ENCODE measurements at places on chromosomes 1 and 21.

- no peak for DNase-seq
These were observed 1.0 kb upstream of the CD84 start for GRCh38 chr1:160580221-160580812.

DNA sequence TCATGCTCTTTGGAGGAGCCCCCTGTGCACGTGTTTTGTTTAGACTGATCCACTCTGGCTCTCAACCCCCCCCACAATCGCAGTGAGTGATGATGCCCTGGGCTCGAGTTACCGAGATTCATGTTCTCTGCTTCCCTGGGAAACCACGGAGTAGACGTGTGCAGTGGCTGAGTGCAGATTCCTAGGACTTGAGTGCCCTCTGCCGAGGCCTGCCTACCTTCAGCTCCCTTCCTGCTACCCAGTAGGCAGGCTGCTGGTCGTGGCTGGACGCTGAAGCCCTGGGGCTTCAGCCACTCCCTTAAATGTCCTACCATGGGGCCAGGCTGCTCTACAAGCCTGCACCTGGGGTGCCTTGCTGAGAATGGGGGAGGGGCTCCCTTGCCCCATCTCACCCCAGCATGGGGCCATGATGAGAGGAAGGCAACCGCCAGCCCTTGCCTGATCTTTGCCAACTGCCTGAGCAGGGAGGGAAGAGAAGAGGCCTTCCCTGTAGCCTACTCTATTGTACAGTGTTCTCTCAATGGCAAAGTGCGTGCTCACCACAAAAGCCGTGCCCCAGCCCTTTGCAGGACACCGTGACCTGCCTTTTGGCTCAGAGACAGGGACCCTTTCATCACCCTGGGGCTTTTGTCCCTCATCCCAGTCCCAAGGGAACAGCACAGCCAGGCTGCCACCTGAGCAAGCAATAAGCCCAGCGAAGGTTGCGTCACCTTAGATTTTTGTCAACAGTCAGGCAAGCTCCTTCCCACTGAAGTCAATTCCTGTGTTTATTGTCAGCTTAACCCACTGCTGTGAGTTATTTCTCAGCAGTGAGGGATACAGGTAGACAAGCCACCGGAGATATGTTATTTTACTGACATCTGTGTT lies 4.1 kb upstream of the GRIK3 start:
- DNase-seq, result peak; percentile 68

DNA sequence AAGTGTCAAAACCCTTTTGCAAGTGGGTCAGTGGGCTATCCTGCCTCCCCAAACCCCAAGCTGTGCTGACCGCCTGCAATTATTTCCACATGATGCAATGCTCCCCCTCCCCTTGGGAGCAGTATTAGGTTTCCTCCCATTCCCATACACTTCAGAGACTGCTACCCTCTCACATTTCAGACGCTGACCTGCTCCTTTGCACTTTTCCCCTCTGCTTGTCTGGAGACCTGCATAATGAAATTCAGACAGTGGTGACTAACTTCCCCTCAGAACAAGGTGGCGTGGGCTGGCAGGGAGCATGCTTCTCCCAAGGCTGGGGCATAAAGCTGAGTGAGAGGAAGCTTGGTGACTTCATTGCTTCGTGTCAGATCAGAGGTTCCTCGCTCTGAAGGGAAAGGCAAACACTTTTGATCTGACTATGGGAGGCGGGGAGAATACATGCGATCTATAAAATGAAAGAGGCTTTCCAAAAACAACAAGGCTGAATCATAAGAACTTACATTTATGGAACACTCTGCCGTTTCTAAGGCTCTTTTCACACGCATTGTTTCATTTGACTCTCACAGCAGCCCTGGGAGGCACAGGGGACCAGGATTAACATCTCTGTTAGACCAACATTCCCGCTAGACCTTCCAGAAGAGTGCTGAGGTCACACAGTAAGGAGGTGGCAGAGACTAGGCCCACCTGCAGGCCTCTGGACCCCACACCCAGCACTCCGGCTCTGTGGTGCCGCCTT lies 27.5 kb upstream of the ROR1 start:
- no peak for DNase-seq

- no peak for DNase-seq
These were observed 76.4 kb downstream of the EVI5 start for GRCh38 chr1:92708368-92708950.

GRCh38 chr1:33716976-33717688 lies 146.7 kb upstream of the HMGB4 start:
- DNase-seq, result peak; percentile 17

DNA sequence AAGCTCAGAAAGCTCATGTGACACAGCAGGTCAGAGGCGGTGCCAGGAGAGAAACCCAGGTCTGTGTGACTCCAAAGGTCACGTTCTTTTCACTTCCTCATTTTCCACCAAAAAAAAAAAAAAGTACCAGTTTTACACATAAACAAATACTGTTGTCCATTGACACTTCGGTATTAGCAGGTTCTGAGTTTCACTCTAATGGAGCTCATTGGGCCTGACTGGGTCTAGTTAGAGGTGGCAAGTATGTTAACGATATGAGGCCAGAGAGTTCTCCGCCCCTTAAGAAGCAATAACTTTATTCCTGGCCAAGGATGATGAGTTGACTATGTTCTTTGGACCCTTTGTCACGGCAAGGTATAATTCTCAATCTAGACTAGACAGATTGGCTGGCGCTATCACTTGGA lies 30.0 kb upstream of the SDE2 start:
- no peak for DNase-seq

DNA sequence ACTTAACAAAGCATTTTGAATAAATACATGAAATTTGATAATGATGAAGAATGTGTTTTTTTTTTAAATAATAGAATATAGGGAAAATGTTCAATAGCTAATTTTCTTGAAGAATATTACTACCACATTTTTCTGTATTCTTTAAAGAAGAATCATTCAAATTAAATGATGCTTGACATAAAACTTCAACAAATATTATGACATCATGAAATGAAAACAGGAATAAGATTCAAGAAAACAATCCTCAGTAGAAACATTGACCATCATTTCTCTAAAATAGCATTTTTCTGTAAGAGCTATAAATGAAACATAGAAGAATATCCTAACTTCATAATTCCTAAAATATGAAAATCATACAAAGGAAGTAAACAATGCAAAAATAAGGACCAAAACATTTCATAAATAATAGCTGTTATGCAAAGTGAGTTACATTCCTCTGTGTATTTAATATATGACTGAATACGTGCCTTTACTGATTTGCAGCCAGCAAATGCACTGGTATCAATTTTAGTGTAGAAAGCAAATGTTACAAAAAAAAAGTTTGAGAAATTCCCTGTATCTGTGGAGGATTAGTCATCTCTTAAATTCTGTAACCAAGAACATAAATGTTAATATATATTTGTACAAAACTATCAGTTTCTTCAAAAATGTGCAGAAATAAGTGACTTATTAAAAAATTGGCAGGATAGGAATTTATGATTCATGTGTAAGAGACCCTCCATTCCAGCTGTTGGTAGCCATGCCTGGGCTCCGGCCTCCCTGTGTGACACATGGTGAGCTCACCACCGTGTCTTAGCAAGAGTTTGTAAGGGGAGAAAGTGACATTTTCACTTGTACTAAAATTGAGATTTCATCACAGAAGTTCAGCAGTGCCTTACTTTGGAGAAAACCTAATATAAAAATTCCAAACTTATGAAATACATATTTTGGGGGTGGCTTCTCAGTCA lies 15.0 kb upstream of the PTPN14 start:
- no peak for DNase-seq

GRCh38 chr1:50228871-50229384 lies 120.2 kb downstream of the ELAVL4 start:
- DNase-seq, result no peak

- no peak for DNase-seq
These were observed 43.0 kb upstream of the TRABD2B start for GRCh38 chr1:48040154-48040553.

- peak; percentile 100 for DNase-seq
These were observed at the start of gene CC2D1B for GRCh38 chr1:52365746-52366516. TSS of gene CC2D1B (minus strand) at chr1:52366205. CDS start at chr1:52364620, 1,585 bp downstream.

DNA sequence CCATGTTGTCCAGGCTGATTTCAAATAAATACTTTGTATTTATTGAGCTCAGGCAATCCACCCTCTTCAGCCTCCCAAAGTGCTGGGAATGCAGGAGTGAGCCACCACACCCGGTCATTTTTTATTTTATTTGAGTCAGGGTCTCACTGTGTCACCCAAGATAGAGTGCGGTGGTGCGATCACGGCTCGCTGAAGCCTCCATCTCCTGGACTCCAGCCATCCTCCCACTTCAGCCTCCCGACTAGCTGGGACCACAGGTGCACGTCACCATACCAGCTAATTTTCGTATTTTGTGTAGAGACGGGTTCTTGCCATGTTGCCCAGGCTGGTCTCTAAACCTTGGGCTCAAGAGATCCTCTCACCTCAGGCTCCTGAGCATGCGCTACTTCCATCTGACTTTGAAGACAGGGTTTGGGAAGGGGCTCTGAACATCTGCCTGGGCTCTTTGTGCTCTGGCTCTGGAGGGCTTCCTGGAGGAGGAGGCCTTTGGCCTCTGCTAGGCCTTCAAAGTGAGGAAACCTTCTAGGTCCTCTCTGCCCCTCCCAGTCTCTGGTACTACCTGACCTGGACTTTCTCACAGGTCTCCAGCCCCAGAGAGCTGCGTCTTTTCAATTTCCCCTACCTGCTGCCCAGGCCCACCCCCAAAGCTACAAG lies 5.8 kb downstream of the HSPB7 start:
- no peak for DNase-seq

DNA sequence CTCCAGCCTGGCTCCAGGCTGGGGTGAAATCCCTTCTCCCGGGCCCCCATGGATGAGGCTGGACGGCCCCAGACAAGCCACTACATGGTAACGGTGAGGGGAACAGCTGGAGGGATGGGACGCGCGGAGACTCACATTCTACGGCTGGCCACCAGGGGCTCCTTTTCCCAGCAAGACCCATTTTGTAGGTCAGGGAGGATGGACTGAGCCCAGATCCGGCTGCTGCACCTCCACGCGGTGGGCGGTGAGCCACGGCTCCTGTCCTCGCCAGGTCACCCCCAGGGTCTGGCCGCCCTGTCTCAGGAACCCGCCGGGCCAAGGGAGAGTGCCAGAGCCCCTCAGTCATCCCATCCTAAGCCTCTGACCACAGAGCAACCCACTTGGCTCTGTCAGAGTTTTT lies 75.0 kb upstream of the ACTRT2 start:
- no peak for DNase-seq

DNA sequence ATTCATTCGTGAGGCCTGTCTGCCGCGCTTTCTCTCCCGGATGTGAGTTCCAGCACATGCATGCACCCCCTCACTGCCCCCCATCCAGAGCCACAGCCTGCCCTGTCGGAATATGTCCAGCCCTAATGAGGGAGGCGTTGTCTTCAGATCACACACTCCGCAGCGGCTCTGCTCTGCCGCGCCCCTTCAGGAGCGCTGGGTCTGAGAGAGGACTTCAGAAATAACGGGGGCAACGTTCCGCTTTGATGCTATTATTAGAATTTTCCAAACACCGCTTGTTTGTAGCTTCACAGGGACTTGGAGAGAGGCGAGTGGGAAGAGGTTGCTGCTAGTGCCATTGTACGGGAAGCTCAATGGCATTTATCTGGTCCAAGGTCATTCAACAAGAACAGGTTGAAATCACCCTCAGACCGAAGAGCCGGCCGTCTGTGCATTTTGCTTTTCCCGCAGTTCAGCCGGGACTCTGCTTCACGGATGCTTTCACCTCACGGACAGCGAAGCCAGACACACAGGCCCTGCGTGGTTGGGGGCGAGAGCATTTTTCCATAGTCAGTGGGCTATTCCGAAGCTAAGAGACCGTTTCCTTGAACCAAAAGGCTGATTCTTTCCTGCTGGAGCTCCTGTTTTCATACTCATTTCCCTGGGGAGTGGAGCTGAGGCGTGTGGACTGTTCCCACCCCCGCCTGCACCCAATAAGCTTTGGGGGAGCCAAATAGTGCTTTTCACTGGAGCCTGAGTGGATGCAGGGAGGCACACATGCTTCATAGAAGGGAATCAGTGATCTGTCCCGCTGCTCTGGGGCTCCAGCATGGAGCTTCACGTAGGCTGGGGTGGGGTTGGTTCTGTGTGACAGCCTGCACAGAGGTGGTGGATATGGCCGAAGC lies 69.7 kb downstream of the GALNT2 start:
- no peak for DNase-seq

DNA sequence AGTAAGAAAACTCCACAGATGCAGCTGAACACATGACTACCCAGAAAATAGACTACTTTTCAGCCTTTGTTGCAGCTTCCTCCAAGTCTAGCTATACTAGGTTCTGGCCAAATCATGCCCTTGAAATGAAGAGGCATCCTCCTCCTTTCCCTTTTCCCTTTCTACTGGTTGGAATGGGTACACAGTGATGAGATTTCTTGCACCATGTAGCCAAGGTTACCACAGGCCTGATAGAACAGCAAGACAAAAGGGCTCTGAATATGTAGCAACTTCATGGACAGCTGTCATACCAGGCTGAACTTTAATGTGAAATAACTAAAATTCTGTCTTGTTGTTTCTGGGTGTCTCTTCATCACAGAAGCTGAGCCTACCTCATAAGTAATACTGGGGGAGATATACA lies 146.5 kb downstream of the PDE4B start:
- no peak for DNase-seq

DNA sequence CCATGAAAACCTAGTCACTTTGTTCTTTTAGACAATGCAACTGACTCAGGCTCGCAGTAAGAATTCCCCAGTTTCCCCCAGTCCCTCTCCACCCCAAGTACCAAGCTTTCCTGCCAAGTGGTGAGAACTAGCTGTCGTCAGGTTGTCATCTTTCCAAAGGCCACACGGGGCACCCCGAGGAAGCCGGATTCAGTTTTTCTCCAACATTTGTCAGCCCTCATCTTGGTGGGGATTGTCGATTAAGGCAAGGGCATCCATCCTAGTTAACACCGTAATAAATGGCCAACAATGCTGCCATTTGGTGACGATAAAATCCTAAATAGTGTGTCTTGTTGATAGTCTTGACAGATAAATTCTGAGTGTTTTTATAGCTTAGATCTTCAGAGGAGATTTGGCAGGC lies 55.9 kb upstream of the PROX1 start:
- no peak for DNase-seq

DNA sequence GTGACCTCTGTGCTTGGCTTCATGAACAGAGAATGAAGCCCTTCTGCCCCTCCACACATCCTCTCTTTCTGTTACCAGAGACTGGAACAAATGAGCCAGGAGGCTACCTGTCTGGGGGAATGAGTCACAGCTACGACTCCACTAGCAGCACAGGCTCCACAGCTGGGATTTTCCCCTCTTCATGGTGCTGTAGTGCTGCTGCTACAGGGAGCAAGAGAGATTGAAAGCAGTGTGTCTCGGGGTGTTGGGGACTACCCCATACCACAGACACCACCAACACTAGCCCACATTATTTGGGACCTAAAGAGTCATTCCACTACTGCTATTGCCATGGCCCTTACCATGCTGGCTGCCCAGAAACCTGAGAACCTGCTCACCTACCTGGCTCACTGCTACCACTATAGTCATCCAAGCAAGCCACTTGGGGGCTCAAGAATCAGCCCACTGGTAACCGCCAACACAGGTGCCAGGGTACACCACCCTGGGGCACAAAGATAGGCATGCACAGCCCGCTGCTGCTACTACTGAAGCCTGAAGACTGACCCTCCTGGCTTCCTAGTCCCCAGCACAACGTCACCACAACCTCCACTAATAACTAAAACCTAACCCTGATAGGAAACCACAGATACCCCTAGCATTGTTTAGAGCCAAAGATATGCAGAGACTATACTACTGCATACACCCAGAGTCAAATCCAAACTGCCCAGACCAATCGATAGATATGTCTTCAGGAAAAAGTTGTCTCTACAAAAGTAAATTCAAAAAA lies 17.7 kb downstream of the CD1E start:
- DNase-seq, result no peak

GRCh38 chr1:179175011-179175841 lies 54.3 kb downstream of the ABL2 start:
- no peak for DNase-seq

All from ecto neural progenitor cell (in vitro differentiated cells).